ENCODE measurements at places on chromosomes 16 and 17. TPM values are rescaled to one million over a fixed set of nuclear protein-coding genes. Genes with fewer than 3 reads are reported as not detected.

Gene SEPTIN1
- polyA plus RNA-seq = 1.8 TPM

Gene PRSS8
- polyA plus RNA-seq = 54.4 TPM

Gene SLC4A1
- 5.9 TPM for polyA plus RNA-seq

Gene HOXB8
- 44.8 TPM for polyA plus RNA-seq

Gene OR1F1
- polyA plus RNA-seq = not detected

Gene ADPRM
- 14.3 TPM for polyA plus RNA-seq

Gene NPIPA7
- 19.0 TPM for polyA plus RNA-seq

Gene KRT20
- 0.33 TPM for polyA plus RNA-seq

Gene OSBPL7
- polyA plus RNA-seq = 16.7 TPM

Gene GAS2L2
- 0.08 TPM for polyA plus RNA-seq

Gene SLC6A2
- 0.08 TPM for polyA plus RNA-seq

Gene LGALS9
- 14.9 TPM for polyA plus RNA-seq

Gene ARHGAP44
- polyA plus RNA-seq = 8.9 TPM

Gene OR1A1
- 0.08 TPM for polyA plus RNA-seq

Gene FOXJ1
- polyA plus RNA-seq = 15.5 TPM

Gene C17orf107
- 0.71 TPM for polyA plus RNA-seq

Gene CCL16
- polyA plus RNA-seq = 0.20 TPM

Gene BRIP1
- polyA plus RNA-seq = 18.4 TPM

Gene BPTF
- polyA plus RNA-seq = 145 TPM

Gene SLC13A5
- polyA plus RNA-seq = 3.3 TPM

Gene DPEP1
- polyA plus RNA-seq = 29.0 TPM

Gene PLA2G10
- polyA plus RNA-seq = 0.88 TPM

Gene ATXN2L
- polyA plus RNA-seq = 108 TPM

Gene NPIPA2
- not detected for polyA plus RNA-seq

Gene PRPSAP2
- 62.3 TPM for polyA plus RNA-seq

Gene COASY
- polyA plus RNA-seq = 55.4 TPM

Gene MARVELD3
- 17.0 TPM for polyA plus RNA-seq

Gene HS3ST4
- 0.88 TPM for polyA plus RNA-seq

Gene TMC8
- 1.4 TPM for polyA plus RNA-seq

Gene CMIP
- polyA plus RNA-seq = 44.3 TPM

Gene PPM1D
- 23.3 TPM for polyA plus RNA-seq

Gene CACNA1G
- 7.9 TPM for polyA plus RNA-seq

Gene TMC7
- polyA plus RNA-seq = 2.0 TPM

Gene OR2C1
- polyA plus RNA-seq = 1.3 TPM

Gene ACSM5
- polyA plus RNA-seq = 4.9 TPM

Gene RNF227
- 4.5 TPM for polyA plus RNA-seq

Gene CMTM1
- 7.0 TPM for polyA plus RNA-seq

Gene TBC1D3E
- not detected for polyA plus RNA-seq

Gene SDR42E2
- polyA plus RNA-seq = 0.22 TPM

Gene PABPN1L
- polyA plus RNA-seq = not detected

Gene RAB37
- polyA plus RNA-seq = 6.6 TPM

Gene TBC1D28
- not detected for polyA plus RNA-seq

Gene SHCBP1
- 14.8 TPM for polyA plus RNA-seq

Gene NUPR1
- polyA plus RNA-seq = 5.8 TPM

All from left kidney (tissue), 8 donors.